ENCODE measurements at places on chromosomes 11 and 22.

- DNase-seq = no peak
Observed at GRCh38 chr11:11247576-11247975, 105.5 kb downstream of the CSNK2A3 start.

DNA sequence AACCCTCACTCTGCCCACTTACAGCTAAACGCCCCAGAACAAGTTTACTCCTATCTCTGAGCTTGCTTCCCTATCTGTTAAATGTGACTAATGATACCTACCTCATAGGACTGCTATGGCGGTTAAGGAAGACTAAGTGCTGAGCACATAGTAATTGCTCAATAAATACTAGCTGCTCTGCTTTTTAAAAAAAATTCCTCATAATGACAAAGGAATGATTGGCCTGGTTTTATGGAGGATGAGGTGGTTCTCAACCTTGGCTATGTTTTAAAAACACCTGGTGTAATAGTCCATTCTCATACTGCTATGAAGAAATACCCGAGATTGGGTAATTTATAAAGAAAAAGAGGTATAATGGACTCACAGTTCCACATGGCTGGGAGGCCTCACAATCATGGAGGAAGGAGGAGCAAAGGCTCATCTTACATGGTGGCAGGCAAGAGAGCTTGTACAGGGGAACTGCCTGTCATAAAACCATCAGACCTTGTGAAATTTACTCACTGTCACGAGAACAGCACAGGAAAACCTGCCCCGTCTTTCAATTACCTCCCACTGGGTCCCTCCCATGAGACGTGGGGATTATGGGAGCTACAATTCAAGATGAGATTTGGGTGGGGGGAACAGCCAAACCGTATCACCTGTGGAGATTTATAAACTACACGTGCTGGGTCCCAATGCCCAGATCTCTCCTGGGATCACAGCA is 127.2 kb upstream of the SYT13 start:
- DNase-seq = no peak

GRCh38 chr11:13259374-13259773 is 18.2 kb upstream of the BMAL1 start:
- DNase-seq = no peak

DNA sequence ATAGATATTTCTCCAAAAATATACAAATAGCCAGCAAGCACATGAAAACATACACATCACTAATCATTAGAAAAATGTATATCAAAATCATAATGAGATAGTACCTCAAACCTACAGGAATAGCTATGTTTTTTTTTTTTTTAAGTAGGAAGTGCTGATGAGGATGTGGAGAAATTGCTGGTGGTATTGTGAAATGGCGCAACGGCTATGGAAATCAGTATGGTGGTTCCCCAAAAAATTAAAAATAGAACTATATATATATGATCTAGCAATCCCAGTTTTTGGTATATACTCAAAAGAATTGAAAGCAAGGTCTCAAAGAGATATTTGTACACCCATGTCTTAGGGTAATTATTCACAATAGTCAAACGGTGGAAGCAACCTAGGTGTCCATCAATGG is 46.0 kb upstream of the HIPK3 start:
- no peak for DNase-seq

- DNase-seq = peak; percentile 41
Observed at GRCh38 chr22:20803696-20804324, 29.9 kb downstream of the SERPIND1 start.

DNA sequence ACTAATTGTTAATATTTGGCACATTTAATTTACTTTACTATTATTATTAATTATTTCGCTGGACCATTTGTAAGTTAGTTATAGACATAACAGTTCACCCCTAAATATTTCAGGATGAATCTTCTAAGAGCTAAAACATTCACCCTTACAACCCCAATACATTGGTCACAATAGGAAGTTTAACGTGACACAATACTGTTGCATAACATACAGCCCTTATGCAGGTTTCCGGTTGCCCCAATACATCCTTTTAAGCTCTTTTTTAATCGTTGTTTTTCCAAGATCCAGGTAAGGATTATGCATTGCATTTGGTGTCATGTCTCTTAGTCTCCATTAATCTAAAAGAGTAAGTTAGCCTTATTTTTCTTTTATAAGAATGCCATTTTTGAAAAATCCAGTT is 71.2 kb downstream of the HSD17B12 start:
- no peak for DNase-seq

- no peak for DNase-seq
Observed at GRCh38 chr11:84420271-84420670, 1134.1 kb upstream of the CCDC90B start.

DNA sequence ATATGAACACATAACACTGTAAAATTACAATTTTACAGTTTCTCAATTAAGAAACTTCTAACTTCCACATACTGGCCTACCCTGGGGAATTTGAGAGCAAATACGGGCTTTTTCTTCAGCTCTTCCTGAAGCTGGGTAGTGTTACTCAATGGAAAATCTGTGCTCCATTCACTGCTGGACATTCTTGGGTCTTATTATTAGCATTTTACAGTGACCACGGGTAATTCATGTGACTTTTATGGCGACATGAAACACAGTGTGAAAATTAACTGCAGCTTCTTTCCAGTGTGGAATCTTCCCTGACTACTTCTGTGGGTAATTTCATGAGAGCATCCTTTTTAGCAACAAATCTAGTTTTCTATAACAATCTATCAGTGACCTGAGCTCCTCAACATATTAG is 423.7 kb upstream of the ANO5 start:
- DNase-seq = no peak

DNA sequence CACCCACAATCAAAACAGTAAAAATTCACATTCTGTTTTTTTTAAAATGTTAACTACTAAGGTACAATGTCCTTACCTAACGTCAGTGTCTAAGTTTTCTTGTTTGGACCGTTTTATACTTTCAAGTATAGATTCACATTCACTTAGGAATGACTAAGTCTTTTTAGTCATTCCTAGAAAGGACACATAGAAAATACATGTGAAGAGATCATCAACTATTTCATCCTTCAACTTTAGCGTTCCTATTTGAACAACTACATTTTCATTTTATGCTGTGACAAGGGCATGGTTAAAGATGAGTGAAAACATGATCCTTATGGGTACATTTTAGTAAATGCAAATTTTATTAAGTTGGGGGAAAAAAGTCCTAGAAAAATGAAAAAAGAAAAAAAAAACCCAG is 62.8 kb downstream of the DDX10 start:
- no peak for DNase-seq

DNA sequence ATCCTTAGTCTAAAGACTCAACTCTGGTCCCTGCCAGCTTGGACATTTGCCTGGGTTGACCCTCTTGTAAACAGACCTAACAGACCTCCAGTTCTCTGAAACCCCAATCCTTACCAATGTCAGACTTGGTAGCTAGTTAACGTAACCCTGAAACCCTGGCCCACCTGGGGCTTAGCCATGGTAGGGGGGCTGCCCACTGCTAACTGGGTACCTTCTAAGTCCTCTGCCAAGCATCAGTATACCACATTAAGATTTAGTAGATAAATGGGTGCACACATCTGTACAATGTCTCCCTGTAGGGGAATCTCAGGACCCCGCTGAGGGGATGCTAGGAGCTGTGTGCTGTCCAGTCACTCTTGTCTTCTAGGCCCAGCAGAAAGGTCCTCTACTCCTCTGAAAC is 29.9 kb upstream of the TH start:
- peak; percentile 6 for DNase-seq

- no peak for DNase-seq
Observed at GRCh38 chr22:20199413-20199842, 48.6 kb upstream of the CCDC188 start.

GRCh38 chr11:126153972-126154371 is 57.5 kb downstream of the RPUSD4 start:
- no peak for DNase-seq

DNA sequence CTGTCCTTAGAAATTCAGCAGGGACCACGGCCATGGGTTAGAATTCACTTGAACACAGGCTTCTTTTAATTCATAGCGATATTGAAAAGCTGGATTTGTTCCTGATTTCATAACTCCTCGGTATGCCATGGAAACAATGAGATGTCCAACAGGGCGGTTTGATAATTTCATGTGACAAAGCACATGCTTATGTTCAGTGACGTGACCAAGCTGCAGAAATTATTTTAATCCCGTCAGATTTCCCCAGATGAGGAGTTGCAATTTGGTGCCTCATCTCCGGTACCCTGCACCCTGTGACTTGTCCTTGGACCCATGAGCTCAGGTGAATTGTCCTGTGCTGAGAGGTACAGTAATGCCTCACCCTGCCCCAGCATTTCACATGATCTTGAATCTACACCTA is 81.7 kb downstream of the C11orf91 start:
- DNase-seq = no peak

DNA sequence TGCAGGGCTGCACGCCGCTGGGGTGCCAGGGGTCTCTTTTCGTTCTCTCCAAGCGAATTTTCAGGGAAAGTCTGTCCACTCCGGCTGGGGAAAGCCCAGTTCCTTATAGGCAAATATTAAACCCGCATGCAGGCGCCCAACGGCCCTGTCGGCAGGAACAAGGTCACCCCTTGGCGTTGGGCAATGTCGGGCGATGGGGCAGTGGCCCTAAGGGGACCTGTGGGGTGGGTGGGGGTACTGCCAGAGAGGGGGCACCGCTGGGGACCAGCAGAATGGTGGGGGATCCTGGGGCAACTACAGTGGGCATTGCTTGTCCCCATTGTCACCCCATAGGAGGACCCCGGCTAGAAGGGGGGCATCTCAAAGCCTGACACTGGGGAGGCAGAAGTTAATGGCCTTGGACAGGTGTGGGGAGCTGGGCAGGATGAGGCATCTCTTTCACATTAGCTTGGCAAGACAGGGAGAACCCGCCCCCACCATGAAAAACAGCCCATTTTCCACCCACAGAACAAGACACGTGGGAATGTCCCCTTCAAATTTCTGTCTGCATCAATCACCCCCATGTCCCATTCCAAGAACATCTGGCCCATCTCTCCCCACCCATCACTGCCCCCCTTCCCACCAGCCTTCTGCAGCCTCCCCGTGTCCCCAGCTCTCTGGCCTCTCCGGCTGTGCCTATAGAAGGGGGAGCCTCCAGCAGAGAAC is 5.5 kb upstream of the IGF2 start:
- DNase-seq = no peak

DNA sequence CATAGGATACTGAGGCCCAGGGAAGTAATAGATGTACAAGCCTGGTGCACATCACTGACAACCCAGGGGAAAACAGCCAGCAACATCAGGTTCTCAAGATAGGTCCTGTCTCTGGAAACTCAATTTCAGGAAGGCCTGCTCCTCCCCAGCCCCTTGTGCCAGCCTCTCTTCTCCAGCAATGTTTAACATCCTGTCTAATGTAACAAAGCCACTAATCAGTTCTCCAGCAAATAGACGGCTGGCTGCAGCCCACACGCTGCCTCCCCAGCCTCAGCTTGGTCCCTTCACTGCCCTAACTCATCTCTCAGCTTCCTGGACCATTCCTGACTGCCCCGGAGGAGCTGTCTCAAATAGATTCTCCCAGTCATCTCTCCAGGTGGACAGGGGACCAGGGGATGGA is 37.8 kb downstream of the RPL27A start:
- DNase-seq = no peak

DNA sequence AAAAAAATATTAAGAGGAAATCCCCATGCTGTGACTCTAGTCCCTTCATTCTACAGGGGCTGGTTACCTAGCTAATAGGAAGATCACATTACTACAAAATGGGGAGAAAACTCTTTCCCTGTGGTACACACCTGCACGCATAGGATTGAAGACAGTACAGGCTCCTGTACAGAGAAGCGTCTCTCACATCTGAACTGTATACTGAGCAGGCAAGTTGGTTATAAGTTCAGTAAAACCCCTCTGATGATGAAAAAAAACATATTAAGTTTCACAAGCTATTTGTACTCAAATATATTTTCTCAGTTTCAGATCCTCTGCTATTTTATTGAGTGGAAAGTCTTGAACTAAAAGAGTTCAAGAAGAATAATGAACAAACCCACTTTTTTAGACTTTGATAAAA is 156.9 kb upstream of the HSD17B12 start:
- DNase-seq = no peak

- no peak for DNase-seq
Observed at GRCh38 chr22:49901457-49901856, 16.8 kb downstream of the ALG12 start.

GRCh38 chr11:121965330-121965729 is 150.7 kb downstream of the BLID start:
- DNase-seq = no peak

DNA sequence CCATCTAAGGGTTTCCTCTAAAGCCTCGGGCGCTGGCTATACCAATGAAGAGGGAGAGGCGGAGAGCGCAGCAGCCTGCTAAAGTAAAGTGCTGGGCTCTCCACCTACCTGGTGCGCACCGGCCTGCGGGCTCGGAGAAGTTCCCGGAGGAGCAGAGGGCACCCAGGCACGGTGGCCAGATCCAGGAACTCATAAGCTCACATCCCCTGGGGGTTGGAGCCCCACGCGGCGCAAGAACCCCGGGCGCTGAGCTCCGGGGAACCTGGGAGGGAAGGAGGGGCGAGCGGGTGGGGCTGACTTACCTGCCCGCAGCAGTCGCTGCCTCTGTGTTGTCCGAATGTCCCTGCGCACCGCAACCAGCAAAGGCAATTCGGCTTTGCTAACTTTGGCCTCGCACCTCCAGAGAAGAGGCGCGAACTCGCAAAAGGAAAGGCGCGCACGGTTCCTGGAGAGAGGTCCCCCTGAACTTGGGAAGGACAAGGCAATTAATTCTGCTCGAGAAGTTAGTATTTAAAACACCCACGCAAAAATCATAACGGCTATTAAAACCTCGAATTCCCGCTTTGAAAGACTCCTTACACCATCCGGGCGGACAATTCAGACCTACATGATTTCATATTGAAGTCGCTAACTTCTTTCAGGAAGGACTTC is 127.6 kb upstream of the C11orf58 start:
- DNase-seq = no peak

DNA sequence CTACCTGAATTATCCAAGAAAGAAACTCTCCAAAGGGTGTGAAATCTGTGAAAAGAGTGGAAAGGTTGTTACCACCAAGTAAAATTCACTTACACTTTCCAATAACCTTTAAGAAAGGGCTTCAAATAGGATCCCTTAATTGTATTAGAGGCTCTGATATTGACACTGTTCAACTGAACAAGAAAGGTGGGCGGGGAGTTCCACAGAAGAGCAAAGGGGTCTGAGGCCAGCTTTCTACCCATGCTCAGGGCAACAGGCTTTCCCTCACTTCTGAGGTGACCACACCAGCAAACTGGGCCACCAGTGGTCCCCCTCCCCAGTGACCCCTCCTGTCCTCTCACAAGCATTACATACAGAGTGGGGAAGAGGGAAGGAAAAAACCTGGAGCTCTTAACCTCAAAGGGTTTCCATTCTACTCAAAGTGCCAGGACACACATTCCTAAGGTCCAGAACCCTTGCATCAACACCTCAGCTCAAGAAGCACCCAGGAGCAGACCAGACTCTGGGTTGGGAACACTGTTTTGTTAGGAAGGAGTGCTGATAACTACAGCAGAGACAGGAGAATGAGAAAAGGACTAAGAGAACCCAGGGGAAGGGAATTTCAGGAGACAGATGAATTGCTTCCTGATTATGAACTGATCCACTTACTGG is 71.6 kb upstream of the AKIP1 start:
- DNase-seq = no peak

DNA sequence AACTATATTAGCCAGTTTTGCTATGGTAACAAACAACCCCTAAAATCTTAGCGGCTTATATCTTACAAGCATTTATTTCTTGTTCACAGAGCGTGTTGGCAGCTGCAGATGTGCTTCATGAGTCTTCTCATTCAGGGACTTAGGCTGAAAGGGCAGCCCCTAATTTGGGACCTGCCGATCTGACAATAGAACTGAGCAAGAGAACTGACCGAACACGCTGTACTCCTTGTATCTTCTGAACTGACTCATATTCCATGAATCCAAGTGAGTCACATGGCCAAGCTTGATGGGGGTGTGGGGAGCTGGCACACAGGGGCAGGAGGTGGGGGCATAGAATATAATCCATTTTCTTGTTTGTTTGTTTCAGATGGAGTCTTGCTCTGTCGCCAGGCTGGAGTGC is 481.7 kb upstream of the CADM1 start:
- DNase-seq = no peak
